ENCODE measurements at places on chromosomes 2 and 18. TPM values are rescaled to one million over a fixed set of nuclear protein-coding genes. Genes with fewer than 3 reads are reported as not detected.

ANKRD29 gene
- total RNA-seq: not detected

CTAGE1 gene
- 0.02 TPM for total RNA-seq

ARHGAP25 gene
- total RNA-seq: not detected

ABCB11 gene
- not detected for total RNA-seq

TMEM185B gene
- total RNA-seq: 3.5 TPM

HSBP1L1 gene
- total RNA-seq: 15.3 TPM

C18orf32 gene
- 14.5 TPM for total RNA-seq

FAM210A gene
- 33.2 TPM for total RNA-seq

MCM6 gene
- total RNA-seq: 18.7 TPM

STPG4 gene
- 0.15 TPM for total RNA-seq

PFN4 gene
- not detected for total RNA-seq

NLRC4 gene
- total RNA-seq: 0.15 TPM

DGUOK gene
- total RNA-seq: 130 TPM

HOXD12 gene
- total RNA-seq: not detected

ADD2 gene
- 0.13 TPM for total RNA-seq

MYCN gene
- total RNA-seq: not detected

SPP2 gene
- not detected for total RNA-seq

DPP10 gene
- 0.84 TPM for total RNA-seq

SLC19A3 gene
- total RNA-seq: 2.3 TPM

TUBA4B gene
- total RNA-seq: 0.29 TPM

ABI2 gene
- total RNA-seq: 28.4 TPM

PELI1 gene
- 14.9 TPM for total RNA-seq

TLX2 gene
- total RNA-seq: not detected

CUL3 gene
- total RNA-seq: 62.3 TPM

POMC gene
- not detected for total RNA-seq

ADRA2B gene
- total RNA-seq: not detected

AOX1 gene
- 18.0 TPM for total RNA-seq

DSG3 gene
- total RNA-seq: not detected

C2orf15 gene
- 12.2 TPM for total RNA-seq

THAP4 gene
- 68.2 TPM for total RNA-seq

ID2 gene
- total RNA-seq: 214 TPM

UGT1A9 gene
- not detected for total RNA-seq

MRPL33 gene
- total RNA-seq: 218 TPM

VSNL1 gene
- 63.2 TPM for total RNA-seq

TCF23 gene
- total RNA-seq: 0.04 TPM

TFCP2L1 gene
- not detected for total RNA-seq

DNER gene
- total RNA-seq: not detected

SKA1 gene
- total RNA-seq: 28.3 TPM

CDH2 gene
- total RNA-seq: 18.6 TPM

ZNF521 gene
- total RNA-seq: not detected
